ENCODE measurements at places on chromosomes 16 and 17.
A peak's percentile ranks its signal among the peaks of the same experiment; 100 is the strongest.

DNA sequence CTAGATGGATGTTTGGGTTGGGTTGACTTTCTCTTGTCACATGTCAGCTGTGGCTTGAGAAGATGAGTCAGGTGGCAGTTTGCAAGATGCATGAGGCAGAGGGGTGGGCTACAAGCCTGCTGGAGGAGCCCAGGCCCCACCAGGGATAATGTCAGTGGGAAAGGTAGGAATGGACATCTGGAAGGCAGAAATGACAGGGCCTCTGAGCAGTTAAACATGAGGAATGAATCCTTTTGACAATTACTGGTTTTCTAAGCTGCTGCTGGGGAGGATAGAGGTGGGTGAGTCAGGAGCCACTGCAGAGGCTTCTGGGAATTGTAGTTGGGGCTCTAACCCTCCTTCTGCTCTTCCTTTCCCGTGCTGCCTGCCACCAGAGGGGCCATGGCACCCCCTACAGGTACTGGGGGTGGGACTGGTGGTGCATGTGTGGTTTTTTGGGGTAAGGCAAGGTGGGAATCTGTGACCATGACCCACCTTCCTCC, 15.7 kb downstream of the SLC52A1 start:
- no peak for DNase-seq

- DNase-seq = no peak
Observed at GRCh38 chr16:47228241-47228640, 84.5 kb upstream of the NETO2 start.

GRCh38 chr16:81556715-81557284, 112.2 kb downstream of the CMIP start:
- DNase-seq = no peak

DNA sequence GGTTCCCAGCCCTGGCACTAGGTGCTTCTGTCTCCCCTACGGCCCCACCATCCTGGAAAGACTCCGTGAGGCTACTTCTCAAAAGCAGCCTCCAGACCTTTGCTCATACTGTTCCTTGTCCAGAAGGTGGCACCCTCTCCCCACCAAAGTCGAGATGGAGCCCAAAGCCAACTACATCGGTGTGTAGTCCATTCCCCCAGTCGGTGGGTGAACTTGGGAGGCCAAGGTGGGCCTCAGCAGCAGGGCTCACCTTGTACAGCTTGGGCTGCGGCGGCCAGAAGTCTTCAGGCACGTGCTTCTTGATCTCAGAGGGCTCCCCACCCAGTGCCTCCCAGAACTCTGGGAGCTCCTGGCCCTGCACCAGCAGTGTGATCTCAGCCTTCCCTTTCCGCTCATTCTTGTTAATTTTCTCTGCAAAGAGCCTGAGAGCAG, 10.2 kb downstream of the FLII start:
- DNase-seq = no peak

DNA sequence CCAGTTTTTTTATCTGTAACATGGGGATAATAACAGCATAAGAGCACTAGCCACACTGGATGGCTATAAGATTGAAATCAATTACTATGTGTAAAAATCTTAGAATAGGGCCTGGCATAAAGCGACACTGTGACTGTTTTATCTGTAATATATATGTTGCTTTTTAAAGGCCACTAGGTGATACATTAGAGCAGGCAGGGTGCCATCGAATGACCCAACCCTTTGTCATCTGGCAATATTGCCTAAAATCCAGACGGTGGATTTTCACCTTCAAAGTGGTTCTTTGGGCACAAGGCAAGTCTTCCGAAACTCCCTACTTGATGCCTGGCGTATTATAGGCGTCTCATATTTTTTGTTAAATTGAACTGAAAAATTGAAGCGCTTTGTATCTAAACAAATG, 69.1 kb downstream of the PRKCA start:
- no peak for DNase-seq

- no peak for DNase-seq
Observed at GRCh38 chr16:72164691-72165090, 7.3 kb downstream of the PMFBP1 start.

GRCh38 chr17:21240369-21241055, 12.7 kb downstream of the NATD1 start:
- no peak for DNase-seq

DNA sequence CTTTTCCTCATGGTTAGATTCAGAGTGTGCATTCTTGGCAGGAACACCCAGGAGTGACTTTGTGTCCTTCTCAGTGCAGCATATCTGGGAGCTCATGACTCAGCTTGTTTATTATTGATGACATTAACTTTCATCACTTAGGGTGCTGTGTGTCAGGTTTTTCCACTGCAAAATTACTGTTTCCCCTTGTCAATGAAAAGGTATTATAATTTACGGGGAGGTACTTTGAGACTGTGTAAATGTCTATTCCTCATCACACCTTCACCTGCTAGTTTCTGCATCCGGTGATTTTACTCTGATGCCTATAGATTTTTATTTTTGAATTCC, 50.5 kb downstream of the WWP2 start:
- DNase-seq = no peak

- DNase-seq = no peak
Observed at GRCh38 chr16:15641753-15642556, 999 bp downstream of the MARF1 start.

GRCh38 chr16:57530522-57531252, 5.7 kb downstream of the CCDC102A start:
- DNase-seq = no peak

DNA sequence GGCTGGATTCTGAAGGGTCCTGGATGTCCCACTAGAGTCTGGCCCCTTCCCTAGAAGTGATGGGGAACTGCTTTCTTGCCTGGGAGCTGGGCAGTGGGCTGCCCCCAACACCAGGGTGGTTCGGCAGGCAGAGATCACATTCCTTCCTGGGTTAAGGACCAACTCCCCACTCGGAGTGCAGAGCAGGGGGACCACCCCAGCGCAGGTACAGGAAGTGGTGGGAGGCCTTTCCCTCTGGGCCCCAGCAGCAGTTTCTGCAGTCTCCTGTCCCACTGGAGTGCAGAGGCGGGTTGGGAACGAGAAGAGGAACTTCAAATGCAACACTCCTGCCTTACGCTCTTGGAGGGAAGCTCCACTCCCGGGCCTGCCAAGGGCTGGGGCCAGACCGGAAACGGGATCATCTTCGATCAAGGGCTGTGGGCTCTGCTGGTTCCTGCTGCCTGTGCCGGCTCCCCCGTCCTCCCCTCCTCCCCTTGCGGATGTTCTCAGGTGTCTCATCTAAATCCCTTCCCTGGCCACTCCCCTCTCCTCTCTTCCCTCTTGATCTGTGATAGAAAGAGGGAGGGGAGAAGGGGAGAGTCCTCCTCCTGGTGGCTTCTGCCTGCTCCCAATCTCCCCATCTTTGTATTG, 9.0 kb upstream of the NGFR start:
- DNase-seq = no peak

- DNase-seq = no peak
Observed at GRCh38 chr17:71032746-71033273, 863.5 kb downstream of the KCNJ2 start.

GRCh38 chr17:80995131-80995530, 3.5 kb downstream of the CHMP6 start:
- DNase-seq = no peak

DNA sequence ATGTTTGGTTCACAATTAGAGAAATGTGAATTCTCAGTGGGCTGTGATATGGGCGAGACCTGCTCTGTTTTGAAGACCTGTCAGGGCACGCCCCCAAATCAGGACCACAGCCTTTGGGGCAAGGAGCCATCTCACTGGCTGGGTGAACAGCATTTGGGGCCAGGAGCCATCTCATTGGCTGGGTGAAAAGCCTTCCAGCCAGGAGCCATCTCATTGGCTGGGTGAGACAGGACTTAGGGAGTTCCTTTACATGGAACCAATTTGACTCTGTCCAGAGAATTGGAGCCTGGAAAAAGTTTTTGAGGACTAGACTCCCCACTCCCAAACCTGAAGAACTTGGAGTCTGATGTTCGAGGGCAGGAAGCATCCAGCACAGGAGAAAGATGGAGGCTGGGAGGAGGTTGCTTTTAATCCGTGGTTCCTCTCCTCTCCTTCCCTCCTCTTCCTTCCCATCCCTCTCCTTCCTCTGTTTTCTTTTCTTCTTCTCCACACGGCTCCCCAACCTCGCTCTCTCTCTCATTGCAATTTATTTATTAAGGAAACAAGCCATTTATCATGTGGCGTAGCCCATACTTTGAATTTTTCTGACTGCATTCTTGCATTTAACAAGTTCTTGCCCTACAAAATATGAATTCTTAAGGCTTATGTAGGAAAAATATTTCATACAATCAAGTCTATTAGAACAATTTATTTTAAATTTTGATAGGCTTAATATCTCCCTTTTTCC, 19.7 kb downstream of the FOXL1 start:
- DNase-seq = no peak

GRCh38 chr16:83813823-83814658, 6.3 kb downstream of the HSBP1 start:
- DNase-seq = peak; percentile 28

Measured in non-pigmented ciliary epithelial cell (primary cell).